NCI-H1930 (cell line): ENCODE measurements at places on chromosomes 4 and X.

GRCh38 chrX:8455557-8455956 lies 9.1 kb upstream of the VCX3B start:
- DNase-seq = no peak

GRCh38 chr4:156242390-156242789 lies 288.7 kb upstream of the CTSO start:
- DNase-seq = no peak

- no peak for DNase-seq
Observed at GRCh38 chr4:78689700-78690323, 86.3 kb upstream of the BMP2K start.

DNA sequence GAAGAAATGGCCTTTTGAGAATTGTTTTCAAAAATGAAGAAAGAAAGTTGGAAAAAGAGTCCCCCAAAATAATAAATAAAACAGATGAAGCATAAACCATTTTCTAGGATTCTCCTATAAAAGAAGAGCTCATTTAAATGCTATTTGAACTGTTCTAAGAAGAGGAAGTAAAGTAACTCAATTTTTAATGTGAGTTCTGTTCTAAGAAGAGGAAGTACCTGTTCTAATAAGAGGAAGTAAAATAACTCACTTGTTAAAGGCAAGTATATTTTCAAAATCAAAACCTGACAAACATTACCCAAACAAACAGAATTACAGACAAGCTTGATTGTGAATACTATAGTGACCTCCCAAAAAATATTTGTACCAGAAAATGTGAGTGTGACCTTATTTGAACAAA lies 1326.3 kb downstream of the C4orf33 start:
- no peak for DNase-seq

GRCh38 chr4:86401826-86402225 lies 42.0 kb upstream of the MAPK10 start:
- no peak for DNase-seq

DNA sequence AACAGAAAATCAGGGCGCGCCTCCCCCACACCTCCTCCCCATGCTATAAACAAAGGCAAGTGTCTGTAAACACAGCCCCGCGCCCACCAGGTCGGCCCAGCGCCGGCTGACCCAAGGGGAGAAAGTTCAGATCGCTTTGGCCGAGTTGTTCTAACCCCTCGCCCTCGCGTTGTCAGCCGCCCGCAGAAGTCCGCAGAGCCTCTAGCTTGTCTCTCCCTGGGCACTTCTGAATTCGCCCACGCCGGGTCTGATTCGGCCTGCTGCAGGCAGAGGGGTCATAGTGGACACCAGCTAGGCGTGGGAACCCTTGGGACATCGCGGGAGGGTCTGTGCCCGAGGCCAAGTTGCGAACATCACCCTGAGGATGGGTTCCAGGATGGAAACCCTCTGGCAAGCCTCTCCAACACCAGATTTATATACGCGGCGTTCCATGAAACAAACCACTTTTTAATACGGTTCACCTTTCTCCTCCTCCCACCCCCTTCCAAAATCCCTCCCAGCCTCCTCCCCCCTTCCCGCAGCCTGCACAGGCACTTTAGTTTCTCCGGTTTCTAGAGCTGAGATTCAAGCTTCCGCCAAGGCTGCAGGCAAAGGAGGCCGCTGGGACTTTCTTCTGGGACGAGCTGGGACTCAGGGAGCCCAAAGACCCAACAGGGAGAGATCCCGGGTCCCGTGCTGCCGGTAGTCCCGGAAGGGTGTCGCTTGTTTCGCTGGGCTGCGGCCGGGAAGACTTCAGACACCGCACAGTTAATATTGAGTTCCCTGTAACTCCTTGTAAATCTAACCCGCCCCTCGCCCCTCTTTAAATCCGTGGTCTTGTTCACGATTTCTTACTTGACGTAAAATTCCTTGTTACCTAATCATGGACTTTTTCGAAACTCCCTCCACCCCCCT lies 4.7 kb downstream of the HAND2 start:
- no peak for DNase-seq

DNA sequence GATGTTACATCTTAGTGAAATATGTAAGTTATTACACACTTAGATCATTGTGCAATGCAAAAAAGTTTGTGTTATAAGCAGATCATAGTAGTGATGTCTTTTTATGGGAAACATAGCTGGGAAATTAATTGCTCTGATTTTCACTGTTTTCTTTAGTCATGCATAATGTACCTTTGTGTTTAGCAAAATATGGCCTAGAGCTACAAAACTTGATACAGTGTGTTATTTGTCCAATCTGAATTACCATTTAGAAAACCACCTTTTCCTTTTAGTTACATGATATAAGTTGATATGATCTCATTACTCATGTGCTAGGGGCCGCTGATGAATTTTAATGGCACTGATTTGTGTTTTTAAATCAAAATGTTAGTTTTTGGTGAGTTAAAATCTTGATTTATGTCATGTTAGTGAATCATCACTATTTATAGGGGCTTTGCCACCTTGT lies 2.0 kb downstream of the BMPR1B start:
- DNase-seq = no peak

DNA sequence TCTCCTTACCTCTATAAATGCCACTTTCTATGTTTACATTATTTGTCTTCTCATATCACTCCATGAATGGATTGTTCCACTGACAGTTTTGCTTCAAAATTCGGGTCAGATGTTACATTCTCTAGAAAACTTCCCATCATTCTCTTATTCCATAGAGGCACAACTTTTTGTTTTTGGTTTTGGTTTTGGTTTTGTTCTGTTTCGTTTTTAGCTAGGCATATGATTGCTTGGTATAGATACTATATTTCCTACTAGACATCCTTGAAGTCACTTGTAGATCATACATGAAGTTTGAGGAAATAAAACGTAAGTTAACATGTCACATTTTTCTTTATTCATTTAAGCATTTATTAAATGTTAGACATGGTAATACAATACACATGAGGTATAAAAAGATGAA lies 961.0 kb downstream of the PCDH18 start:
- DNase-seq = no peak

- DNase-seq = no peak
Observed at GRCh38 chr4:62460329-62460728, 1260.2 kb downstream of the ADGRL3 start.

DNA sequence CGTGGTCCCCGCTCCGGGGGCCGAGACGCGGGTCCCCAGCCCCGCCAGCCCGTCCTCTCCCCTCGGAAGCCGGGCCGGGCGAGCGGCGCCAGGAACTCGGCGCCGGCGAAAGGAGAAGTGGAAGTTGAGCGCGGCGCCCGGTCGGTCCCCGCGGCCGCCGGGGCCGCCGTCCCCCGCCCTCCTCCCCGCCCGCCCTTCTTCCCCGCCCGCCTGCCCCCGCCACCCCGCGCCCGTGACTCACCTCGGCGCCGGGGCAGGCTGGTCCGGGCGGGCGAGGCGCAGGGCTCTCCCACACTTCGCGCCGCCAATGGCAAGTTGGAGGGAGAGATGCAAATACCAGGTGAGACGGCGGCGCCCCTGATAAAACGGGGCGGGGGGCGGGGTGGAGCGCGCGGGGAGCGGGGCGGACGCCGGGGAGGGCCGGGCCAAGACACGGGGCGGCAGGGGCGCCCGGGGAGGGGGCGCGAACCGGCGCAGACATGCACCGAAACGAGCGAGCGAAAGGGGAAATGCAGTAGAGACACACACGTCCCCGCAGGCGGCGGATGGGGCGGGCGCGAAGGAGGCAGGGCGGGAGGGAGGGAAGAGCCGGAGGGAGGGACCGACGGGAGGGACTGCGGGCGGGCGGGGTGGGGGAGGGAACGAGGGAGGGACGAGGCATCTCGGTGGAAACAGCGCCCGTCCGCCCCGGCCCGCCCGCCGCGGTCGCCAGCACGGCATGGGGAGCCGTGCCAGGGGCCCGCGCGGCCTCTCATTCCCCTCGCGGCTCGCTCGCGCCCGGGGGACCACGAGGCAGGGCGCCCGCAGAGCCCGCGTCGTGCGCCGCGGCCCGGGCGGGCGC lies at the start of gene ELF4:
ELF4 (minus strand) TSS at position 119 of the 841 bp plus-strand sequence. CDS start 29,167 bp downstream, outside the sequence.
- DNase-seq = peak; percentile 9

GRCh38 chr4:40963897-40964478 lies 214.2 kb downstream of the NSUN7 start:
- no peak for DNase-seq

- no peak for DNase-seq
Observed at GRCh38 chrX:42954880-42955279, 176.9 kb upstream of the PPP1R2C start.

DNA sequence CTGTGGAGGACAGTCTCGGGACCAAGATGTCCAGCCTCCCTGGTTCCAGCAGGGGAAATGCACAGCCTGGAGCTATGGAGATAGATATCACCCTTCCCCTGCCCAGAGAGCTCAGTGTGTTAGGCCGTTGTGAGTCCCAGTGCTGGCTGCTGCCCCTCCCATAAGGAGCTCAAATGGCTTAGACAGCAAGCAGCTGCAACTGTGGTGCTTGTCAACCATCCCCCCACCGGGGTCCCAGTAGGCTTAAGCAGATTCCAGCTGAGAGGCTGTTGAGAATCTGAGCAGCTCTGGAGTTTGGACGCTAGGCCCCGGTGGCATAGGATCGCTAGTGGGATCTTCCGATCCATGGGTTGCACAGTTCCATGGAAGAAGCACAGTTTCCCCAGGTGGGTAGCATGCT lies 181.8 kb upstream of the POF1B start:
- DNase-seq = no peak

DNA sequence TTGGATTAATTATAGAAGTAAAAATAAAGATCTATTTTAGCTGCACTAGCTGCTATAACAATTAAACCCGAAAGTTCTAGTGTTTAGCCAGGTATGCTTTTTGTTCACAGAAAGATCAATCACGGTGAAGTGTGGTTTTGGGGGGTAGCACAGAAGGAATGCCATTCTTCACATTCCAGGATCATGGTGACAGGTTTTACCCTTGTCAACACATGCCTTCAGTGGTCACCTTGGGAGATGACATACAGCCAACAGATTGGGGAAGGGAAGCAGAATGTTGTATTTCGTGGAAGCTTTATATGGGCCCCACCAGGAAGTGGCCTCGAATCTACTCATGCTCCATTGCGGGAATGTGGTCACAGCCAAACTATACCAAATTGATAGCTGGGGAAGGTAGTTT lies 753.6 kb downstream of the RAPGEF2 start:
- no peak for DNase-seq

DNA sequence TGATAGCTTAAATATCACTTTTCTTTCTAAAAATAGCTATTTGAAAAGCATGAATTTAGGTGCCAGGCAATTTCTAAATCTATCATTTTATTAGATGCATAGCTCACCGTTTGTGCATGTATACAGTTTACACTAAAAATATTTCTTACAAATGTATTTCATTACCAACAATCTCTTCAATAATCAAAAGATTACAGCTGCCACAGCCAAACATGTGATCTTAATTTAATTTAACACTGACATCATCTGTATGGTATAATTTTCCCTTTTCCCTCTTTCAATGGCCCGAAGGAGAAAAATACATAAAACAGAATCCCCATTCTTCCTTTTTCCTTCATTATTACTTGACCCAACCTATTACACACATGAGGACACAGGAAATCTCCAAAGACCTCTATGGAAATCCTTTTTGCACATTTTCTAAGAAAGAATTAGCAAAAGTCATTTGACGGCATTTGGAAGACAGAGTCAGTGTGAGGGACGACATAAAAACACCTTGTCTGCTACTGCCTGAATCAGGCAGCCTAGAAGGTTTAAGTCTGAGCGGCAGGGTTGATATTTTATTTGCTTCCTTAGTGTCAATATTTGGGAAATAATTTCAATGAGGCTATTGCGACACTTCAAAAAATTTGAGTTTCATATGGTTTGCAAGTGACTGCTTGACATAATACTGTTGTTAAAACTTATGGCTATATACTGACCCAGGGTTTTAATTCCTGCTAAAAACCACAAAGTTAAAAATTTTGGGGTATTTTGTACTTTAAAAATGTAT lies 111.2 kb downstream of the TTC29 start:
- DNase-seq = no peak

DNA sequence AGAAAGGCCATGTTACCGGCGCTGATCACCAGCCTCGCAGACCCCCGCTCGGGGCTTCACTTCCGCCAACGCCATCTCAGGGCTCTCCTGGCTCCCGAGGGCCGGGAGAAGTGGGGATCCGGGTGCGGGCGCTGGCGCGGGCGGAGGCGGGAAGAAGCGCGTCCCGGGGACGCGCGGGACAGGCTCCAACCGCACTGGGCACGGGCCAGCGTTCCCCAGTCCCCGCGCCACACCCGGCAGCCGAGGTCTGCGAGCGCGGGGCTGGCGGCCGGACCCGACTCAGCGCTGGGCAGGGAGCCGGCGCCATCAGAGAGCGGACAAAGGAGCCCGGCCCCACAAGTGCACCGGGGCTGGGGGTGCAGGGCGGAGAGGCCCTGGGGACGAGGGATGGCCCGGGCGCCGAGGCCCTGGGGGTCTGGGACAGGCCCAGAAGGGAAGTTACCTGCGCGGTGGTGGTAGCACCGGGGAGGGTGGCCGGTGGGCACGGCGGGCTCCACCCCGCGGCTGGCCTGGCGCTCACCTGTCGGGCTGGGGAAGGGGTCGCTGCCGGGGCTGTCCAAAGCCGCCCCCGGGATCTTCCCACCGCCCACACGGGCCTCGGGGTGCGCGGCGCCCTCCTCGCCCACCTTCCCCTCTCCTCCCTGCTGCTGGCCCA lies 449 bp downstream of the CTPS2 start:
- no peak for DNase-seq

DNA sequence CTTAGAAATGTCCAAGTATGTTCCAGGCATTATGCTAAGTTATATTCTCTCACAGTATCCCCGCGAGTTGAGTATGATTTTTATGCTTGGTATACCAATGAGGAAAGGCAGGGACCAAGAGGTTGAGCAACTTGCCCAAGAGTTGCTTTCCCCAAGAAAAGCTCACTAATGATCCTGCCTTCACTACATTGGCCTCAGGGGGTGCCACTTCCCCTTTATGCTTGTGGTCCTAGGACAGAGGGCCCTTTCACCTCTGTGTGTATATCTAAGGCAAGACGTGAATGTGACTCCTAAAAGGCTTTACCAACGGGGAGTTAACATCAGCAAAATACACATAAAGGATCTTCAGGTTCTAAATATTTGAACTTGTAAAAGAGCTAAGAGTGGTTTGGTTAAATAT lies 164.4 kb upstream of the CPEB2 start:
- DNase-seq = no peak

DNA sequence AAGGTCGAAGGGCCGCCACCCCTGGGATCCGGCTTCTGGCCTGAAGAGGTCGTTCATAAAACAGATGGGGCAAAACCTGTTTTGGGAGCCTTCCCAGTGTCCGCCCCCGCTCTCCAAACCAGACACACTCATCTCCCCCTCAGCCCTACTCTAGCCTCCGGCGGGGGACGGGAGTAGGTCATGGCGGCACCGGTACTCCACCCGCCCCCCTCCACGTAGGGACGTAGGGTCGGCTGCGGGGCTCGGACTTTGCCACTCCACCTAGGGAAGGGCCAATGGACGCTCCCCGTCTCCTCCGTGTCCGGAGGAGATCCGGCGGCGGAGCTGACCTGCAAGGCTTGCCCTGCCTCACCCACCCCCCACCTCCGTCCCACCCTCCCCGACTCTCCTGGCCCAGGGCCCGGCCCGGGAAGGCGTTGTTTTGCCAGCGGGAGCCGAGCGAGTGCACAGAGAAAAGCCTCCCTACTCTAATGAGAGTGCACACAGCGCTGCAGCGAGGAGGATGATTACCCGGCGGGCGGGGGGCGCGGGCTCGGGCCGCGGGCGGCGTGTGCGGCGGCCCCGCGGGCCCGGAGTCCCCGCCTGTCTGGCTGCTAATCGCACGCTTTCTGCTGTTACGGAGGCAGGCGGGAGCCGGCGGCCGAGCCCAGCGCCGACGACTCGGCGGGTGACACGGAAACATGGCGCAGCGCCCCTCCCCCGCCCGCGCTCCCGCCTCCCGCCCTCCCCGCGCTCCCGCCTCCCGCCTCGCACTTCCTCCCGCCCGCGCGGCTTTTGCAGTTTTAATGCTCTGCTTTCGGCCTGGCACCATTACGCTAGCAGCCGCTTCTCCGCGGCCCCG lies 8.3 kb upstream of the BCOR start:
- DNase-seq = peak; percentile 40
